ENCODE measurements at places on chromosomes 11 and 22.

DNA sequence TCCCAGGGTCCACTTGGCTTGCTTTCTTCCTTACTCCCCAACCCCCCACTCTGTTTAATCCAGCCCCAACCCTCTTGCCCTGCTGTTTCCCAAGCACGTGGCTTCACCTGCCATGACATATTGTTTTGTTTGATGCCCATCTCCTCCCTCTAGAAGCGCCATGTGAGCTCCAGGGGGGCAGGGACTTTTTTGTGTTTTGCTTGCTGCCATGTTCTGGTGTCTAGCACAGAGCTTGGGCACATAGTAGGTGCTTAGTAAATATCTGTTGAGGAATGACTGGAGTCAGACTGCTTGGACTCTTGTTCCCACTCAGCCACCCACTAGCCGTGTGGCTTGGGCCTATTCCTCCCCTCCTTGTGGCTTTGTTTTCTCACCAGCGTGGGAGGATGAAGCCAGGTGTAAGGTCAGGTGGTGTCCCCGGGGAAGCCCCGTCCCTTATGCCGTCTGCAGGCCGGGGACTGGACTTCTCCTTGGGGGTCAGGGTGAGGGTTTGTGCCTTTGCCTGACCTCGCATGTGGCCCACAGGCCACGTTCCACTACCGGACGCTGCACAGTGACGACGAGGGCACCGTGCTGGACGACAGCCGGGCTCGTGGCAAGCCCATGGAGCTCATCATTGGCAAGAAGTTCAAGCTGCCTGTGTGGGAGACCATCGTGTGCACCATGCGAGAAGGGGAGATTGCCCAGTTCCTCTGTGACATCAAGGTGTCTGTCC, 3.8 kb downstream of the AIP start:
- no peak for DNase-seq
- H3K27ac ChIP-seq: no peak overlapping the region
- no peak overlapping the region for H3K4me3 ChIP-seq

GRCh38 chr11:2436521-2437031, 7.7 kb downstream of the TRPM5 start:
- H3K4me3 ChIP-seq: no peak overlapping the region
- H3K27ac ChIP-seq: no peak overlapping the region
- no peaks in the 10 kb centered on the region for H3K27me3 ChIP-seq
- no peaks in the 10 kb centered on the region for H3K4me1 ChIP-seq
- H3K36me3 ChIP-seq: no peaks in the 10 kb centered on the region

- no peak overlapping the region for H3K4me3 ChIP-seq
- no peak for DNase-seq
- H3K27me3 ChIP-seq: no peaks in the 10 kb centered on the region
These were observed 9.1 kb upstream of the OR10D3 start for GRCh38 chr11:124174001-124174583.

DNA sequence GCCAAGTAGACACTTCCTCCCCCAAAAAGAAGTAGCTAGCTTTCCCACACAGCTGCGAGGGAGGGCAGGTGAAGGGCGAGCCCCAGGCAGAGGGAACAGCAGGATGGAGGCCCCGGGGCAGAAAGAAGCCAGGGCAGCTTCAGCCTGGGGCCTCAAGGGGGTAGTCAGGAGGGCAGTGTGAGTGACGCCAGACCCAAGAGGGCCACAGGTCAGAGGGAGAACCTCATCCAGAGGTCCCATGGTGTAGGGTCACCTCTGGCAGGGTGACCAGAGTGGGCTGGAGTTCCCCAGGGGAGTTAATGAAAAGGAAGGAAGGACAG, 9.2 kb downstream of the PRR5 start:
- peak overlapping the region; percentile 16 for H3K27ac ChIP-seq
- H3K27me3 ChIP-seq: no peaks in the 10 kb centered on the region
- H3K36me3 ChIP-seq: no peaks in the 10 kb centered on the region
- peaks cover 43% of the 10 kb centered on the region for H3K4me1 ChIP-seq
- H3K4me3 ChIP-seq: no peak overlapping the region
- no peak for DNase-seq

GRCh38 chr11:11107076-11107723, 245.8 kb downstream of the CSNK2A3 start:
- H3K4me3 ChIP-seq: no peak overlapping the region
- H3K27me3 ChIP-seq: no peaks in the 10 kb centered on the region
- H3K36me3 ChIP-seq: no peaks in the 10 kb centered on the region
- no peak overlapping the region for H3K27ac ChIP-seq
- DNase-seq: no peak

GRCh38 chr22:37283393-37283937, 1.2 kb downstream of the CYTH4 start:
- H3K36me3 ChIP-seq: no peaks in the 10 kb centered on the region
- H3K27me3 ChIP-seq: no peaks in the 10 kb centered on the region
- peak overlapping the region; percentile 20 for H3K27ac ChIP-seq
- no peak for DNase-seq
- H3K4me1 ChIP-seq: no peaks in the 10 kb centered on the region
